Endothelial cell (in vitro differentiated cells): ENCODE measurements at places on chromosomes 12 and 14.

DNA sequence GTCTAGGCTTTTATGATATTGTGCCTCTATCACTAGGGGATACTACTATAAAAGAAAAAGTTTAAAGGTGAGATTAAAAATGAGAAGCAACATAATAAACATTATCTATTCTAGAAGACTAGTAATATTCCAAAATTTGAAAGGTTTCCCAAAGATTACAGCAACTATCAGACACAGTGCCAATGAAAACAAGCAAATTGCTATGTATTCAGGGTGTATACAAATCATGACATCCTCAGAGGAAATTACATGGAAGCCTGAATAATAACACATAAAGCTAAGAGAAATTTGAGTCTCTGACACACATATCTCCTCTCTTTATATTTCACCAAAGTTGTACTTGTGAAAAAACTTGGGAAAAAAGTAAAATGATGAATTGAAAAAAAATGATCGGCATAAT is 327.0 kb downstream of the SEC23A start:
- no peak for DNase-seq
- no peaks in the 10 kb centered on the region for H3K4me1 ChIP-seq
- no peak overlapping the region for H3K27ac ChIP-seq
- no peaks in the 10 kb centered on the region for H3K27me3 ChIP-seq
- H3K36me3 ChIP-seq: no peaks in the 10 kb centered on the region

DNA sequence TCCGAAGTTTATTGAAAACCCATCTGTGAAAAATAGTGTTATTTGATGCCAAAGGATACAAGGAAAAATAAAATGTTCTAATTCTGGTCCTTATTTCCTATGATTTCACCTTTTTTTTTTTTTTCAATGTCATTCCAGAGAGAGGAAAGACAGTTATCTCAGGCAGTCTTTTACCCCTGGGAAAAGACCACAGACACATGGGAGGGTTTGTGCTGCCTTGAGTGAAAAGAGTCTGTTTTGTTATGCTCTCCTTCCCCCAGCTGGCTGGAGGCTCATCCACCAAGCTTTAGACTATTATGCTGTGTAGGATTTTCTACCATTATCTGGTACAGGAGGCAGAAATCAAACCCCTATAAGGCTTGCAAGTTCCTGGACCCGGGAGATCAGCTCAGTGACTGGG is 151.8 kb downstream of the CRADD start:
- H3K4me3 ChIP-seq: no peak overlapping the region
- H3K36me3 ChIP-seq: no peaks in the 10 kb centered on the region
- no peak for DNase-seq
- H3K4me1 ChIP-seq: no peaks in the 10 kb centered on the region
- H3K27me3 ChIP-seq: no peaks in the 10 kb centered on the region

GRCh38 chr12:79252358-79253075 is 387.9 kb downstream of the SYT1 start:
- DNase-seq: no peak
- H3K27me3 ChIP-seq: no peaks in the 10 kb centered on the region
- H3K4me1 ChIP-seq: no peaks in the 10 kb centered on the region
- no peak overlapping the region for H3K4me3 ChIP-seq

DNA sequence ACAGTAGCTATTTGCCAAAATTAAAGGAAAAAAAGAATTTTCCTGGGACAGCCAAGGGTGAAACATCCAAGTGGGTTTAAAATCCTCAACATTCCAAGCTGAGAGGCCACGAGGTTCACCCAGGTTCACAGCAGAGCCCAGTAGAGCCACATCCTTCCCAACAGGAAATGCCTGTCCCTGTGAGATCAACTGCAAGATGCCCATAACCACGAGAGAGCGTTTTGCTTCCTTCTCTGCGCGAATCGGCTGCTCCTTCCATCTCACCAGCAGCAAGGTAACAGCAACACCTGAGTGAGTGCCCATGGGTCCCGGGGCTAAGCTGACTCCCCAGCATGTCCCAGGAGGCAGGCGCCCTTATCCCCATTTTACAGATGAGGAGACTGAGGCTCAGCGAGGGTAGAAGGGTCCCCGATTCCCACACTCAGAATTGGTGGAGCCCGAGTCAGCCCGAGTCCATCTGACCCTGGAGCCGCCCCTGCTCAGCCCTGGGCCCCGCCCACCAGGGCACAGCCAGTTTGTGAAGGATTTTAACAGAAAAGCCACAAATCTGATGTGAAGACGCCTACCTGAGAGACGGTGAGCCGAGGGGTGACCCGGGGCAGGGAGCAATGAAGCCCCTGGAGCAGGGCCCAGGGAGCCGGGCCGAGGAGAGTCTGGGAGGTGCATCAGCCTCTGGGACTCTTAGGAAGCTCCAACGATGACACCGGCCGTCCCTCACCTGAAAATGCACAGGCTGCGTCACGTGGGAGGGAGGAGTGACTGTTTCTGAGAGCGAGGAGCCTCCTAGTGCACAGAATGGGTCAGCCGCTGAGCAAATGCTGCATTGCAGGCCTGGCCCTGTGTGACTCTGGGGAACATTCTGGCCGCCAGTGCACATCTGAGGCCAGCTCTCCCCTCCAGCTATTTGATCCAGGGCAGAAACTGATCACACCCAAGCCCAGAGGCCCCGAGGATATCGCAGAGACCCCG is 236.9 kb upstream of the SFSWAP start:
- no peak overlapping the region for H3K27ac ChIP-seq
- no peaks in the 10 kb centered on the region for H3K27me3 ChIP-seq
- no peak overlapping the region for H3K4me3 ChIP-seq
- H3K4me1 ChIP-seq: peaks cover 9% of the 10 kb centered on the region
- DNase-seq: no peak

DNA sequence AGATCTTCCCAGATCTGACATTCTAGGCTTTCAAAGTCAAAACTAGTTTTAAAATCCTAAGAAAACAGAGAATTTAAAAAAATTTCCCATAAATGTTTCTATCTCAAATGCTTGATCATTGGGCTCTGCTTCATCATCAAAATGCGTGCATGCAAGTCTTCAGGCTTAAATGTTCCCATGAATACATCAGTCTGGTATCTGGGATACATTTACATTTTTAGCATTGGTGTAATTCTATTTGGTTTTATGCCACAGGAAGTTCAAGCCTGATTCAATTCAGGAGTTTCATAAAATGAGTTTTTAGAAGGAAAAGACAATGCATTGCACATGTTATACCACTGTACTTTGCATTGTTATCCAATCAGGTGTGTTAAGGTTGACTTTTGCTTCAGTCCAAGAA is 336.4 kb downstream of the PCNX1 start:
- H3K36me3 ChIP-seq: peaks cover 10% of the 10 kb centered on the region
- peaks cover 19% of the 10 kb centered on the region for H3K4me1 ChIP-seq
- H3K27ac ChIP-seq: no peak overlapping the region
- peaks cover 3% of the 10 kb centered on the region for H3K27me3 ChIP-seq
- no peak for DNase-seq
- no peak overlapping the region for H3K4me3 ChIP-seq

DNA sequence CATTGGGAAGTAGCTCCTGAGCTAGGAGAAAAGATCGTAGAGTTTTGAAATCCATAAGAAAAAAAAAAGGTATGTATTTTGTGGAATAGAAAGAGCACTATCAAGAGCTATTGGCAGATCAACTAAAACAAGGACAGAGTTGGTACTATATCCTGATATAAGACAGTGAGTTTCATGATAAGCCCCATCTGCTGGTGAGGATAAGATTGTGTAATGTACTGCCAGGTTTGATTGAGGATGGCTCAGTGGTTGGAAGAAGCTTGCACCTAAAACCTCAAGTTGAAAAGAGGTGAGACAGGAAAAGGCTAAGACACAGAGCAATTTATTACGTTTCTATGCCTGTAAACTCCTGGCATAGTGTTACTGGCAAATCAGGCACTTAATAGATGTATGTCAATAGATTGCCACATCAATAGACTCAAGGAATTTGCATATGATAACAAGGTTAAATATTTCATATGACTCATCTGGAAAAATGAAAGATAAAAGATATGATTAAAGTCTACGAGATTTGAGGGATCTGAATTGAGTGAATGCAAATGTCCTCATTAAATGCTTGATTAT is 525.6 kb downstream of the FLRT2 start:
- H3K27ac ChIP-seq: no peak overlapping the region
- H3K36me3 ChIP-seq: no peaks in the 10 kb centered on the region
- no peaks in the 10 kb centered on the region for H3K4me1 ChIP-seq
- no peak for DNase-seq
- no peaks in the 10 kb centered on the region for H3K27me3 ChIP-seq
- H3K4me3 ChIP-seq: no peak overlapping the region

GRCh38 chr12:52338241-52338960 is 17.2 kb upstream of the KRT83 start:
- DNase-seq: no peak
- H3K4me1 ChIP-seq: peaks cover under 1% of the 10 kb centered on the region
- H3K27ac ChIP-seq: no peak overlapping the region
- no peaks in the 10 kb centered on the region for H3K27me3 ChIP-seq
- H3K4me3 ChIP-seq: no peak overlapping the region
